ENCODE measurements at places on chromosomes 7 and 10. TPM values are rescaled to one million over a fixed set of nuclear protein-coding genes. Genes with fewer than 3 reads are reported as not detected.

GRCh38 chr7:26466007-26466406 lies 174.3 kb downstream of the SNX10 start:
- no peak for DNase-seq

- DNase-seq = peak; percentile 31
Measured at GRCh38 chr10:69439350-69439739, 11.9 kb upstream of the TSPAN15 start.

DNA sequence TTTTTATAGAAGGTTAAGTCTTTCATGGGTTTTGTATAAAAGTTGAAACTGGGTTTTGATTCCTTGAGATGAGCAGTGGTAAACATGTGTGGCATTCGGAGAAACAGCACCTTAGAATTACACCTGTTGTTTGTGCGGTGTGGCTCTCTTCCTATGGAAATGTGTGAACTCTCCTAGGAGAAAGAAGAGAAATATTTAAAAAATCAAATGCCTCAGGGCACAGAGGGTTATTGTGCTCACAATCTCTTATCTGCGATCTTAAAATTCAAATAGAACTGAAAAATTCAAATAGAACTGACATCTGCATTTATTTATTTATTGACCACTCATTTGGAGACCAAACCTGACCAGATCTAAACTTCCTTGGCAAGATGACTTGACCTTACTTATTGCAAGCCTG lies 18.1 kb upstream of the NRP1 start:
- no peak for DNase-seq

DNA sequence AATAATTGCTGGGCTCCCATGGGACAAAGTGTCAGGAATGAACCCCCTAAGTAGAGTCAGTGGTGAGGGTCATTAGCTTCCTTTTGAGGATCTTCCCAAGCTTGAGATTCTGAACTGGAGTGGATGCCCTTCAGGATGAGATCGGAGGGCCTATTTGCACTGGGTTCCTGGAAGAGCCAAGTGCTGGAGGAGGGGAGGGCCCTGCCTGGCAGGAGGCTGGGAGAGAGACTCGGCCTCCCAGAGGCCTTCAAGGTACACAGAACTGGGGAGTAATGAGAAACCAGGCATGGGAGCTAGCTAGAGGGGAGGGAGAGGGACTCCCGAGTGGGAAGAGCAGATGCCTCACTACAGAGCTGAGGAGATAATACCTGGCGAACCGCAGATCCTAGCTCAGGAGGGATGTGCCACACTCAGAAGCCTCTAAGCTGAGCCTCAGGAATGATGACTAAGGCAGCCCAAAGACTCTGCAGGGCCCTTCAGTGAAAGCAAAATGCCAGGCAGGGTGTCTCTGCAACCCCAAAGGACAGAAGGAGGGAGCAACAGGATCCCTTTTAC lies 9.4 kb downstream of the PDAP1 start:
- no peak for DNase-seq

DNA sequence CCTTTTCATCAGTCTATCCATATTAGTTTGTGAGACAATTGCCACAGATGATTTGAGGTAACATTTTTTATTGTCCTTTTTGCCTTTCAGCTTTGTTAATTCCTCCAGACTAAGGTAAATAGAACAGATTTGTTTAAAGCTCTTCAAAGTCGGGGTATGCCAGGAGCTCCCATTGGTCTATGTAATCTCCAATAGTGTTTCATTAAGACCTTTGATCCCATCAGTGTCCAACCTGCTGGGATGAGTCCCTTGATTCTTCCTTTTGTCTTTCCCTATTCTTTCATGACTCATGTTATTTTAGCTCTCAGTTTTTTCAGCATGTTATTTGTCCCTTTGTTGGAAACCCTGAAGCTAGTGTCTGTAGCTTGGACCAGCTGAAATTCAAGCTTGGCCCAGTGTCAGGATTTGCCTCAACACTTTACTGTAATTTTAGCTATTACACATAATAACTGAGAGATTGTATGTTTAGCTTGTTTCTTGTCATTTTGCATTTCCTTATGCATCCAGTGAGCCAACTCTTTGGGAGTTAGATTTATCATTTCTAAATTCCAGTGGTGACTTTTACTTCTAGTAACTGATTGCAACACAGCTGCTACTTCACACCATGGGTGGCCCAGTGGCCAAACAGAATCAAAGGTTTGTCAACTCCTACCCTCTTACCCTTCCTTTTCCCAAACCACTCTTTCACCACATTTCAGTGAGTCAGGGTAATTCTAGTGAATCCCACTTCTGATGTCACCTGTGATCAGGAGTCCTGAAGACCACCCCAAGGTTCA lies 15.3 kb downstream of the AGBL3 start:
- no peak for DNase-seq

The MCM7 gene
- 47.5 TPM for total RNA-seq

The FBXL13 gene
- 5.4 TPM for total RNA-seq
